ENCODE measurements at places on chromosomes 2 and 18.

DNA sequence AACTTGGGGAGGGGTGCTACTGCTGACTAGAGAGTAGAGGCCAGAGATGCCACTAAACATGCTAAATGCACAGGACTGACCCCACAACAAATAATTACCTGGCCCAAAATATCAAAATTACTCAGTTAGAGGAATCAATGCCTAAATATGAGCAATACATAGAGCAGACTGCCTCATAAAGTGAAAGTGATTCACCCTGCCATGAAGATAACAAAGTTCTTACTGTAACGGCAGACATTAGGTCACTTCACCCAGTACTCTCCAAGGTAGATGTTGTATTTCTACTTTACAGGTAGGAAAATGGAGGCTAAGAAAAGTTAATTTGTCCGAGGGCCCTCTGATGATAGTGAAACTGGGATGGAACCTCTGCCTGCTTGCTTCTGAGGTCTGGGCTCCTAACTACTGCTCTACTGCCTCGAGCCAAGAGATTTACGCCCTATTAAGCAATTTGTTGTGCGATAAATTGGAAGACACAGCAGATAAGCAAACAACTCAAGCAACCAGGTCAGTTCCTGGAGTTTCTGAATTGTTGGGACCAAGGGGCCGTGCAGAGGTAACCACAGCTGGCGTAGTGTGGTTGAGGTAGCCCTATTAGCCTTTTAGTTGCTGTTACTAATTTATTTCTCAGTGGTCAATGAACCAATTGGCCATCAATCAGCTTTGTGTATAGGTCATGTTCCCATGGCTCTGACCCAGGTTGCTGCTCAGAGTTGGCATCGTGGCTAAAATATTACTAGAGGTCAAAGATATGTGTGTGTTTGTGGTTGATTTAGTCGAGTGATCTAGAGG is 4.8 kb downstream of the DHRS9 start:
- no peak for DNase-seq

DNA sequence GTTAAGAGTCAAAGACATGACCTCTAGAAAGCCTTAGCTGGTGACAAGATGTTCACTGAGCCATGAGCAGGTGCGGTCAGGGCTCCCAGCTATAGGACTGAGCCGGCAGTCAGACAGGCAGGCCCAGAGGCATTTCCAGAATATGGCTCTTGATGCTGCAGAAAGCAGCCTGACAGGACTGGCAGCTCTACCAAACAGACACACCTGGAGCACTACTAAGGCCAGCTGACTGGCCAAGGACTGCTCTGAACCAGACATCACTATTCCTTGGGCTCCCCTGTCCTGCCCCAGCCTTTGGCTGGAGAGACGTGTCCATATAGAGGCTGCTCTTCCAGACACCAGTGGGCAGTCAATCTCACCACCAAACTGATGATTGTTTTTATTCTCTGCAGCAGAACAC is 98.8 kb downstream of the RIF1 start:
- no peak for DNase-seq

GRCh38 chr18:61833387-61833786 is 59.4 kb downstream of the RNF152 start:
- no peak for DNase-seq

- DNase-seq: no peak
Measured at GRCh38 chr2:16378031-16378430, 287.6 kb downstream of the CYRIA start.

- no peak for DNase-seq
Measured at GRCh38 chr2:127046579-127046978, 60.4 kb downstream of the BIN1 start.

DNA sequence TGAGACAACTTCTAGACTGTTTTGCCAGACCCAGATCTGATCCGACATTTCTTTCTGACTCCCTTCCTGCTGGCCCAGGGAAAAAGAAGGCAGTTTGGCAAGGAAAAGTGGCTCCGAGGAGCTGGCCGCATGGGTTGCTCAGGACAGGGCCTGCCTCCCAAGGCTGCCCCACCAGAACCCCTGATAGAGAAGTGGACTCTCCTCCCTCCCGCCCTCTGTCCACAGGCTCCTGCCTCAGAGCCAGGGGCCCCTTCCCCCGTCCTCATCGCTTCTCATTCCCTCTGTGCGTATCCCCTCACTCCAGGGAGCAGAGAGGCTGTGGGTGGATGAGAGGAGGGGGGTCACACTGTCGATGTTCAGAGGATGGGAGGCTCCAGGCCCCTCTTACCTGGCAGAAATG is 110.2 kb downstream of the TNS1 start:
- DNase-seq: peak; percentile 71

GRCh38 chr2:225512876-225513540 is 113.5 kb downstream of the NYAP2 start:
- no peak for DNase-seq

Data from posterior cingulate gyrus (tissue), 11 donors.